ENCODE measurements at places on chromosomes 1 and 21.
A peak's percentile ranks its signal among the peaks of the same experiment; 100 is the strongest.

GRCh38 chr1:77378723-77379535 lies 97.1 kb downstream of the AK5 start:
- DNase-seq = no peak

DNA sequence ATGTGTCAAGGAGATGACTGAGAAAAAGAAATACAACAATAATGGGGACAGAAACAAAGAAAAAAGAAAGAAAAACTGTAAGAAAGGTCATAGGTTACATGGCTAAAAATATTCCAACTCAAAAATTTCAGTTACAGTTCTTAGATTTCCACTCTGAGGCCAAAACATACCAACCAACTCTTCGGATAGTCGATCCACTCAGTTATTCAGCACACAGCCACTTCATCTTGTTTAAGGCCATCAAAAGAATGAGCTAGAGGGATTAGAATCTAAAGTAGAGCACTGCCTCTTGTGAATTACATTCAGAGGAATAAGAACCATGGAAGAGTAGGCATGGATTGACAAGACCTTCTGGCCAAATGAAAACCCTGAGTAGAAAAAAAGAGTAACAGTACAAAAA lies 277.0 kb downstream of the MRPL39 start:
- DNase-seq = no peak

- no peak for DNase-seq
Measured at GRCh38 chr1:33381977-33382376, 48.9 kb downstream of the PHC2 start.

GRCh38 chr1:156458181-156458503 lies 42.4 kb downstream of the MEF2D start:
- no peak for DNase-seq

DNA sequence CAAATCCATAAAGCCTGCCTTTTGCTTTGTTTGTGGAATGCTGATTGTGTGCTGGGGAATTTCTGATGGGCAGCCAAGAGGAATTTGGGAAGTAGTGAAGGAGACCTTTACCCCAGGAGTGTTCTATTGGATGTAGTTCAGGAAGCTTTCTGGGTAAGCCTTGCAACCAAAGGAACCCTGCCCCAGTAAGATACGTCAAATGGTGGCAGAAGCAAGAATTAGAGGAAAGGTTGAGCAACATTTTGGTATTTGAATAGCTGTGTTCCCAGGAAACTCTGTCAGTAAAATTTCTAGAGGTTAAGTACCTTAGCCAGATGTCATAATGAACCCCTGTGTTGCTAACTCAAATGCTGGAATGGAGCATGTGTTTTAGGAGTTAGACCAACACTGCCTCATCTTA lies 6.4 kb downstream of the MGST3 start:
- DNase-seq = no peak

DNA sequence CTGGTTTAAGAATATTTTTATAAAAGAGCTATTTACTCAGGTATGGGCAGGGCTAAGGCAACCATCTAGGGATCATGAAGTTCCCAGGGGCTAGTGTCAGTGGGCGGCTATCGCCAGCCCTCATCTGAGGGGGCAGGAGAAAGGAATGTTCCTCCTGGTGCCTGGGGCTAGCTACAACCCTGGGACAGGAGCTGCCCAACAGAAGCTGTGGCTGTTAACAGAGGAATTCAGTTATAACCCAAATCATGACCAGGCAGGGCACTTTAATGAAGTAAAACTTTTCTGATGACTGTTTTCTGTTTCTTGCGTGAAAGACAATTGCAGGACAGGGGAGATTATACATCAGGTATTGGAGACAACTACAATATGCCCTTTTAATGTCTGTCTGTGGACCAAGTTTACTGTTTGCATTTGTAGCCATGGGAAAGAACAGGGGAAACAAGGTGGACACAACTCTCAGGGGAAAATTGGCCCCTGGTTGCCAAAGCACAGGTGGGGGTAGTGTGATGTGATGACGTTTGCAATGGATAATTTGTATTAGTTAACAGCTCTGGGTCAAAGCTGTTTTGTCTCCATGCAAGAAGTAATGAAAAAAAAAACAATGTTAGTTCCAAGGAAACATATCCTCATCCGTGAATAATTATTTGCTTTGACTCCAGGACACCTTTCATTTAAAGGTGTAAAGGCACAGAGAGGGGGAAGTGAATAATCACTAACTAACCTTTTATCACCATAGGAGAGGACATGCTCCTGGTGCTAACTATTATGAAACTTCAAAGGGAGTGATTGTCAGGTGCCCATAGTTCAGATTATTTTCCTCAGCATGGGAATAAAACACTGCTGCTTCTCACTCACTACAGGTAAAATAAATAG lies 105.2 kb downstream of the TSEN15 start:
- no peak for DNase-seq

- no peak for DNase-seq
Measured at GRCh38 chr1:4682607-4683220, 28.3 kb downstream of the AJAP1 start.

DNA sequence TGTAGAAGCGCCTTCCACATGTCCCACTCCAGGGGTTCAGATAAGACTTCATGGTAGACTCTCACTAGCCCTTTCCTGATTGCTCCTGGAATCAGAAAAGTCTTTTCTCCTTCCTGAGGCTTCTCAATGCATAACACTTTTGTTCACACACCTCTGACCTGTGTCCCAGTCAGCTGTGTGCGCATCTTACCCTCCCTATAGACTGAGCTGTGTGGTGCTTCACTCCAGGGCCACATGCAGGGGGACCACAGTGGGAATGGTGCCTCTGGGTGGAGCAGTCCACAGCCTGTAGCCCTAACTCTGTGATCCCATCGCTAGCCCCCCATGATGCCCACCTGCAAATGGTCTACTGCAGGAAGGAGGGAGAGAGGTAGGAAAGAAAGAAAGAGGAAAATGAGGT lies 84.0 kb upstream of the TLR5 start:
- DNase-seq = no peak

- no peak for DNase-seq
Measured at GRCh38 chr1:213876531-213876930, 111.2 kb upstream of the PROX1 start.

GRCh38 chr1:93758842-93759515 lies 77.3 kb upstream of the BCAR3 start:
- no peak for DNase-seq

DNA sequence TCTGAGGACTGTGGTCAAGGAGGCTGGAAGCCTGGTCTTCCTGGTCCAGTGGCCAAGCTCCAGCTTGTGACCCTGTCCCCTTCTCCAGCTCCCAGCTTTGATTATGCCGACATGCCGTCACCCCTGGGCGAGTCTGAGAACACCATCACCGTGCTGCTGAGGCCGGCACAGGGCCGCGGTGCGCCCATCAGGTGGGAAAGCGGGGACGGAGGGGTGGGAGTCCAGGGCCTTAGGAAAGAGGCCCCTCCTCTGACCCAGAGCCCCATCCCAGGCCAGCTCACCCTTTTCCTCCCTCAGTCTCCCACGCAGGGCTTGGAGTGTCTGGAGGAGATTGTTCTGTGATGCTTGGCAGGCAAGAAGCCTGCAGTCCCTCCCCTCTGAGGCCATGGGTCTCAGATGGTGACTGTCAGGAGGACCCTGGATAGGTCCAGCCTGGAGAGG lies 43.6 kb downstream of the PTPRU start:
- DNase-seq = peak; percentile 74

DNA sequence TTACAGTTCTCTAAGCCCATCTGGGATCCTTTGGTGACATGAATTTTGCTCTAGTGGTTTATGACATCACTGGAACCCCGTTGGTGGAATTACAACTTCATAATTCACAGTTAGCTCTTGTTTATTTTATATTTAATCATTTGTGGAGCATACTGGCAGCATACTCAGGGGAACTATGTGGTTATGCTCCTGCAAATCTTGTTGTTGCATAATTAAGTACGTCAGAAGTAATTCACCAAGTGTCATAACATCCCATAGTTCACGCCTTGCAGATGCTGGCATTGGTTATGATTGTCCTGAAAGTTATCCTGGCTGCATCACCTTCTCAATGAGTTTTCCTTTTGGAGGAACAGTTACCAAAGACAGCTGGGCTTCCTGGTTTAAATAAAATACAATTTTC lies 16.5 kb downstream of the PRRX1 start:
- DNase-seq = no peak

GRCh38 chr1:173444757-173445156 lies 32.4 kb upstream of the PRDX6 start:
- DNase-seq = no peak

All from chondrocyte (in vitro differentiated cells).